Placental pericyte (primary cell): ENCODE measurements at places on chromosomes 5 and 9. TPM values are rescaled to one million over a fixed set of nuclear protein-coding genes. Genes with fewer than 3 reads are reported as not detected.

The RAB3C gene
- not detected in 2 replicates for total RNA-seq

The SLCO6A1 gene
- total RNA-seq = under 0.01 and 0.14 TPM in 2 replicates

The RASGRF2 gene
- 53.2 and 53.7 TPM in 2 replicates for total RNA-seq

The SLC6A7 gene
- total RNA-seq = under 0.01 TPM in 1 of 2 replicates, not detected in the other

The FSD1L gene
- 4.8 and 9.7 TPM in 2 replicates for total RNA-seq

The DOK3 gene
- total RNA-seq = 2.2 and 4.2 TPM in 2 replicates

The GRXCR2 gene
- not detected in 2 replicates for total RNA-seq

The AQP7 gene
- 0.44 TPM in 1 of 2 replicates, not detected in the other for total RNA-seq

The SPATA9 gene
- 0.57 and 0.88 TPM in 2 replicates for total RNA-seq

The ORM1 gene
- not detected in 2 replicates for total RNA-seq

The SMAD5 gene
- total RNA-seq = 36.5 and 67.0 TPM in 2 replicates

The LCN9 gene
- not detected in 2 replicates for total RNA-seq

The CAMK2A gene
- total RNA-seq = 2.0 and 2.4 TPM in 2 replicates

The FGF1 gene
- 0.44 and 4.7 TPM in 2 replicates for total RNA-seq

The KIF20A gene
- total RNA-seq = 0.66 and 67.7 TPM in 2 replicates

The PRLR gene
- total RNA-seq = 0.22 and 4.7 TPM in 2 replicates
